ENCODE measurements at places on chromosomes 16 and 17.

DNA sequence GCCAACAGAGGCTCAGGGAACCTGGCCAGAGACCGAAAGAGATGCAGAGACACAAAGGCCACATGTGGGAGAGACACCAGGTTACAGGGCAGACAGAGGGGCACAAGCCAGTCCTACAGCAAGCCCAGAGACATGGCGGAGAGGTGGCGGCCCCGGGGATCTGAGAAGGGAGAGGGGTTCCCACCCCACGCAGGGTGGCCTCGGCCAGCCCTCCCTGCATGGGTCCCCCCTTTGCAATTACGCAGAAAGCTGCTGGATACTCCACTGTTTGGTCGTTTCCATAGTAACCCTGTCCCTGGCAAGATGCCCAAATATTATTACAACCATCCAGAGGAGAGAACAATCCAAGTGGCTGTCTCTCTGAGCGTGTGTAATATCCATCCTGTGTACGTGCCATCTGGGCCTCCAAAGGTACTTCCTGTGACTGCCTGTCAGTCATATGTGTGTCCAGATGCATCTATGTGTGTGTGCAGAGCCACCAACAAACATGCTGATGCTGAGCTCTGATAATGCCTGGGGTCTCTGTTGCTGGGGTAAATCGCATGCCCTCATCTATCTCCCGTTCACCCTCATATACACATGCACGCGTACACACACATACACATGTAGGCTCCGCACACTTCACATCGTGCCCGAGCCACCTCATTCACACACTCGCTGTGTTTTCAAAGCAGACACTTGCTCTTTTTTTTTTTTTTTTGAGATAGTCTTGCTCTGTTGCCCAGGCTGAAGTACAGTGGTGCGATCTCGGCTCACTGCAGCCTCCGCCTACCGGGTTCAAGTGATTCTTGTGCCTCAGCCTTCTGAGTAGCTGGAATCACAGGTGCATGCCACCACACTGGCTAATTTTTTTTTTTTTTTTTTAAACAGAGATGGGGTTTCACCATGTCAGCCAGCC is 5.5 kb downstream of the PCGF2 start:
- DNase-seq = no peak

GRCh38 chr16:87680272-87680644 is 78.0 kb downstream of the JPH3 start:
- DNase-seq = no peak

GRCh38 chr16:68739964-68740627 is 3.0 kb downstream of the CDH1 start:
- no peak for DNase-seq

DNA sequence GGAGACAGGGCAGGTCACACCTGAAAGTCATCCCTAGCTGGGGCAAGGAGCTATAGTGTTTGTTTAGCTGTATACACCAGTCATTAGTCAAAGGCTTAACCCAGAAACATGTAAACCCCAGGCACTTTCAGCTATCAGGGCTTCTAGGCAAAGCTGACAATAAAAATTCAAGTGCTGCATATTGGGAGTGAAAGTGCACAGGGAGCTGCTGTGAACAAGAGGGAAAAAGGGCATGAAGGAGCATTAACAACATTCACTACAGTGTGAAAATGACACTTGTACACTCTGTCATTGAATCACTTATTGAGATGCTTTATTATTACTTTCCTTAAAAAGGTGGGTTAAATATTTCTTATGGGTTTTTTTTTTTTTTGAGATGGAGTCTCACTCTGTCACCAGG is 92.8 kb downstream of the HS3ST3B1 start:
- DNase-seq = no peak

GRCh38 chr17:31798205-31798724 is 60.8 kb downstream of the COPRS start:
- no peak for DNase-seq

DNA sequence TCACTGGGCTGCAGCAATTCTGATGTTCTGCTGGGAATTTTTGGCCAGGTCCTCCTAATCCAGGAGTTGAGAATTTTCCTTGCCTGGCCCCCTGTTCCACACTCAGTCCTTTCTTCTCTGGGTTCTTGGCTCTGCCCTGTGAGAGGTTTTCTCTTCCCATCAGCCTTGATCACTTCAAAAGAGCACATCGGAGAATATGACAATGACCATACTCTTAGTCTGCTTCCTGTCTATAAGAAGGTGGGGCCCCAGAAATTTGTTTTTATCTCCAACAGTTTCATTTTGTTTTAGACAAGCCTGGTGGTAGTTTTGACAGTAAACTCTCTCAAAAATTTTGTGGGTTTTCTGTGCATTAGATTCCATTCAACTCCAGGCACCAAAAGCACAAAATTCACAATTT is 70.7 kb downstream of the C17orf67 start:
- no peak for DNase-seq

GRCh38 chr16:30757316-30757715 is 4.5 kb downstream of the CFAP119 start:
- no peak for DNase-seq

DNA sequence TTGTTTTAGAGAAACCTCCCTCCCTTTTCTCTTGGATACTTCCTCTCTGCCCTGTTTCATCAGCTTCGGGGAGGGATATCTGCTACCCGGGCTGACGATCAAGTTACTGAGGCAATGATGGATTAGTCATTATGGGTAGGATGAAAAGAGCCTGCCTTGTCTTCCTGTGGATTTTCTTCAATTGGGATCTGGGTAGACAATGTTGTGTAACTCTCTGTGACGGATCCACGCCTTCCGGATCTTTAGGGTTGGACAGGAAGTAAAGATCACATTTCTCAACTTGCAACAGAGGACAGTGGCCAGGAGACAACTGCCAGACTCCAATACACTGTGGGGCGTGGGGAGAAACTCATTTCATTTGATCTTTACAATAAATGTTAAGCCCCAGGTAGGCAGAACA is 11.3 kb upstream of the CHST6 start:
- no peak for DNase-seq

GRCh38 chr17:4806456-4806776 is 536 bp upstream of the PLD2 start:
- DNase-seq = no peak

- no peak for DNase-seq
Measured at GRCh38 chr17:57493171-57493570, 236.8 kb downstream of the MSI2 start.

DNA sequence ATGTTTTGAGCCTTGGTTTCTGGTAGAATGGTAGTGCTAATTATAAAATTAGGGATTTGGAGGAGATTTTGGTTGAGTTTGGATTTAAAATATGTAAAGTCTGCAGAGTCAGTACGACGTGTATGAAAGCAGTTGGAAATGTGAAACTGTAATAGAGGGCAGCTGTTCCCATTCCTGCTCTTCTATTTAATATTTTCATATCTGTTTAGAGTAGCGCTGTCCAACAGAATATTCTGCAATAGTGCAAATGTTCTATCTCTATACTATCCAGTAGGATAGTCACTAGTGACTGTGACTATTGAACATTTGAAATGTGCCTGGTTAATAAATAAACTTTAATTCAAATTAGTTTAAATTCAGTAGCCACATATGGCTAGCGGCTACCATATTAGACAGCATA is 443.4 kb upstream of the SOX9 start:
- DNase-seq = no peak

DNA sequence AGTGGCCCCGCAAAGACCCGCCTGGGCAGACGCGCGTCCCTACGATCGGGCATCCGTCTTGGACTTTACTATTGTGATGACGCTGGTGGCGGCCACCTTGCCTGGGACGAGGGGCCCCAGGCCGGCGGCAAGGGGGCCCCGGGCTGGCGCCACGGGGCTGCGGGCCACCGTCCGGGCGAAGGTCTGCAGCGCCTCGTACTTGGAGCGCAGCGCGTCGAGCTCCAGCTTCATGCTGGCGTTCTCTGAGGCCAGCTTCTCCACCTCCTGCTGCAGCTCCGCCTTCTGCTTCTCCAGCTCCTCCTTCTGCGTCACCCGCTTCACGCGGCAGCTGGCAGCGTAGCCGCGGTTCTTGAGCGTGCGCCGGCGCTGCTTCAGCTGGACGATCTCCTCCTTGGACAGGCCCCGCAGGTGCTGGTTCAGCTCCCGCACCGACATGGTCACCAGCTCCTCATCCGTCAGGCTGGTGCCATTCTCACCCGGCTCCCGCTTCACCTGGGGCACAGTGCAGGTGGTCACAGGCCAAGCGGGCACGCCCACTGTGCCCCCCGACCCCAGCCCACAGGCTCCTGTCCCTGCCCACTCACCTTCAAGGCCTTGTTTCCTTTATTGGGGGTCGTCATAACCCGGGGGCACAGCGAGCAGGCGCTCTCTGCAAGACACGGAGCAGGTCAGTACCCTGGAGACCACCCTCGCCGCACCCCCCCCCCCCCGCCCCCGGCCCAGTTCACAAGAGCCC is 4.8 kb upstream of the SIRT7 start:
- DNase-seq = no peak

GRCh38 chr17:6066183-6066948 is 3.8 kb upstream of the WSCD1 start:
- DNase-seq = no peak

Measured in activated CD8-positive, alpha-beta memory T cell treated with anti-CD3 and anti-CD28 coated beads for 1 hour (primary cell).